Transverse colon (tissue), 4 donors: ENCODE measurements at places on chromosomes 13 and 19. TPM values are rescaled to one million over a fixed set of nuclear protein-coding genes. Genes with fewer than 3 reads are reported as not detected.

Gene KANK3
- 4.6 TPM for total RNA-seq

Gene CEACAM7
- total RNA-seq = 1,395 TPM

Gene ZNF69
- 27.4 TPM for total RNA-seq

GRCh38 chr13:52405767-52406494 lies at the start of gene THSD1:
Gene THSD1, minus strand, starts transcription at chr13:52406172. Its CDS starts 3,572 bp downstream, at chr13:52402600.
- H3K27ac ChIP-seq = no peak within 1 kb of the TSS

- H3K36me3 ChIP-seq = no peaks in the 10 kb centered on the region
- DNase-seq = no peak
- H3K27ac ChIP-seq = no peak overlapping the region
- H3K4me3 ChIP-seq = no peak overlapping the region
Observed at GRCh38 chr13:110770678-110771077, 57.2 kb downstream of the ING1 start.

GRCh38 chr13:80157261-80157932 lies 183.5 kb downstream of the SPRY2 start:
- H3K4me3 ChIP-seq = no peak overlapping the region
- H3K36me3 ChIP-seq = no peaks in the 10 kb centered on the region
- no peaks in the 10 kb centered on the region for H3K27me3 ChIP-seq
- no peak overlapping the region for H3K27ac ChIP-seq
- DNase-seq = no peak

GRCh38 chr19:13023656-13024055 lies 28.4 kb downstream of the NFIX start:
- peaks cover 55% of the 10 kb centered on the region for H3K4me1 ChIP-seq
- peak overlapping the region; percentile 32 for H3K4me3 ChIP-seq
- no peaks in the 10 kb centered on the region for H3K36me3 ChIP-seq
- H3K27ac ChIP-seq = peak overlapping the region; percentile 91

- no peak overlapping the region for H3K4me3 ChIP-seq
- H3K27ac ChIP-seq = no peak overlapping the region
- DNase-seq = peak; percentile 24
- no peaks in the 10 kb centered on the region for H3K36me3 ChIP-seq
- H3K4me1 ChIP-seq = peaks cover 6% of the 10 kb centered on the region
Observed at GRCh38 chr19:31356587-31357314, 7.5 kb upstream of the TSHZ3 start.
